RPMI8226 (cell line): ENCODE measurements at places on chromosomes 16 and 17.

DNA sequence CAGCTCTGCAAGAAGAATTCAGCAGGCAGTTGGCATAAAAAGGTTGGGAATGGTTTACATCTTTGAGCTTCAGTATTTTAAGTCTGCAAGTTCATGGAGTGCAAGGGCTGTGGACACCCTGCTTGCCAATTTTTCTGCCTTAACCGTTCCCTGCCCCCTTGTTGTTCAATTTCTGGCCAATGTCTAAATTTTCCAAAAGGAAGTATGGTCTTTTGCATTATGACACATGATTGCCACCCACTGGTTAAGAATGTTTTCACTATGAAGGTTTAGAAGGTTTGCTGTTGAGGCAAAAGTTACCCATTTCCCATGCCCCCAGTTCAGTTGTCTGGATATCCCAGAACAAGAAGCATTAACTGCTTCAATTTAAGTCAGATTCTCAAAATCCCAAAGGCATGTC, 441.9 kb downstream of the CDH13 start:
- no peak for DNase-seq

GRCh38 chr16:72934636-72935403, 113.1 kb downstream of the ZFHX3 start:
- DNase-seq, result no peak

- peak; percentile 82 for DNase-seq
Measured at GRCh38 chr16:25066747-25067631, 44.6 kb upstream of the LCMT1 start.

- DNase-seq, result no peak
Measured at GRCh38 chr17:56897646-56898424, 16.0 kb downstream of the TRIM25 start.

- peak; percentile 73 for DNase-seq
Measured at GRCh38 chr17:61399131-61400065, at the start of gene TBX2. TBX2 (plus strand) TSS chr17:61399843; CDS start chr17:61400177, 334 bp downstream.
